ENCODE measurements at places on chromosomes 6 and 20.

DNA sequence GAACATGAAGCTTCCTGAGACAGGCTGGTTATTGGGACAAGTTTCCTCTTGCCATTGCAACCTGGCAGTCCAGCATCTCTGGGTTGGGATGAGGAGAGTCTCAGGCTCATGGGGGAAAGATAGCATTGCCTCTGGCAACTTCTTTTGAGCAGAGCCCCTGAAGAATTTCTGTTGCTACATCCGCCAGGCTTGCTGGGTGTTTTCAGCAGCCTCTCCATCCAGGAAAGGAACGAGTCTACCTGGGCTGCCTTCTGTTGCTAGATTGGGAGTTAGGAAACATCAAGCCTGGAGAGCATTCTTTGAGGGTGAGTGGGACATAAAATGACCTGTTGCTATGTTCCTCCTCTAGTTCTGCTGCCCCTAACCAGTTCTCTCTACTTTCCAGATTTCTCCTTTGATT, 313.5 kb downstream of the RFPL4B start:
- no peak for DNase-seq

- DNase-seq, result peak; percentile 12
Measured at GRCh38 chr6:36593569-36594028, 563 bp upstream of the SRSF3 start.

DNA sequence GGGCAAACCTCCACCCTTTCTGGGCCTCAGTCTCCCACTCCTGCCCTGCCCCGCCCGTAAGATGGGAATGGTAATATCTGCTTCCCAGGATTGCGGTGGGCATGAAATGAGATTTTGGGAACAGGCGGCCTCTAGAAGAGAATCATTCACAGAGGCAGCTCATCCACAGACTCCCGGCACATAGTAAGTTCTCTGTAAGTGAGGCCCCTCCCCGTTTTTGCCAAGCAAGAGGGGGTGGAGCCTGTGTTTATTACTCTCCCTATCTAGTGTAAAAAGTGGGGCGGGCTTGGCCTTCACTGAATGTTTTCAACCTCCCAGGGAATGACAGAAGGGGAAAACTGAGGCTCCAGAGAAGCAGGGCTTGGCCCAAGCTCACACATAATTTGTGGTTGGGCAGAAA, 20.0 kb downstream of the SUN5 start:
- no peak for DNase-seq

DNA sequence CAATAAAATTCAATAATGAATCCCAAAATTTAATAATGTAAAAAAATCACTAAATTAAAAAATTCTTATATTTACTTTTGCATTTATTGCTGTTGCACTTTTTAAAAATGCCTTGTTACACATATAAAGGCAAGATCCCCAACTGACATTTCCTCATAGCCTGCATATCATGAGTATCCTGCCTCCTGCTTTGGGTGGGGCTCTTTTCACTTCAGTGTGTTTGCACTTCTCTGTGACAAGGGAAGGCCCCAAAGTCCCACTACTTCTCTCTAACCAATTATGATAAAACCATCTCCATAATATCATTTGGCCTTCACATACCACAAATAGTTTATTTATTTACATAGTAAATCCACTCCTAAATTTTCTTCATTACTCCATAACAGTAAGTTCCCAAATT, 446.1 kb upstream of the MARCKS start:
- DNase-seq, result no peak

- DNase-seq, result peak; percentile 66
Measured at GRCh38 chr20:44780226-44780625, 30.1 kb downstream of the RIMS4 start.

- DNase-seq, result no peak
Measured at GRCh38 chr20:20070871-20071726, 18.8 kb downstream of the CFAP61 start.

GRCh38 chr6:74447013-74447412, 751.0 kb downstream of the CD109 start:
- no peak for DNase-seq

DNA sequence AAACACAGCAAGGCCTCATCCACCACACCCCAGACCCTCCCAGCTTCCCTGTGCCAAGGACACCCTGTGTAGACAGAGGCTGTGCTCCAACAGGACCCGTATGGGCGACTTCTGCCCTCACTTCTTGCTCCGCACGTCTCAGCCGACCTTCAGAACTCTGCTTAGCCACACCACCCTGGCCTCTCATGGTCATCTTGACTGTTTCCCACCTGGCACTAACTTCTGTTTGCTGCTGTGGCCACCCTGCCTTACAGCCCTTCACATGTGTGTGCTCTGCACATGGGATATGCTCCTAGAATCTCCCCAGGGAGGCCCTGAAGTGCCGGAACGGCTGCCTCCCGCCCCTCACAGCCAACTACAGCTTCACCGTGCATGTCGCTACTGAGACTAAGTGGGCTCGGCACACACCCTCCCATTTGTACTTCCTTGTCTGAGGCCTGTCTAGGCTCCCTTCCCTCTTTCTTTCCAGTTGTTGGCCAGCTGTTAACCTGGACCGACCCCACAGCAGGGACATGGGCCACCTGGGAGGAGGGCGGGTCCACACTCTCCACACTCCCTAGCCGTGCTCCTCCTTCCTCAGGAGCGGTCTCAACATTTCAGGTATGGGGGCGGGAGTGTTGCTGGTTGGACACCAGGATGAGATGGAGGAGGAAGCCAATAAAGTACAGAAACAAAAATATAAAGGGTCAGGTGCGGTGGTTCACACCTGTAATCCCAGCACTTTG, 69.6 kb downstream of the PYGB start:
- DNase-seq, result no peak

DNA sequence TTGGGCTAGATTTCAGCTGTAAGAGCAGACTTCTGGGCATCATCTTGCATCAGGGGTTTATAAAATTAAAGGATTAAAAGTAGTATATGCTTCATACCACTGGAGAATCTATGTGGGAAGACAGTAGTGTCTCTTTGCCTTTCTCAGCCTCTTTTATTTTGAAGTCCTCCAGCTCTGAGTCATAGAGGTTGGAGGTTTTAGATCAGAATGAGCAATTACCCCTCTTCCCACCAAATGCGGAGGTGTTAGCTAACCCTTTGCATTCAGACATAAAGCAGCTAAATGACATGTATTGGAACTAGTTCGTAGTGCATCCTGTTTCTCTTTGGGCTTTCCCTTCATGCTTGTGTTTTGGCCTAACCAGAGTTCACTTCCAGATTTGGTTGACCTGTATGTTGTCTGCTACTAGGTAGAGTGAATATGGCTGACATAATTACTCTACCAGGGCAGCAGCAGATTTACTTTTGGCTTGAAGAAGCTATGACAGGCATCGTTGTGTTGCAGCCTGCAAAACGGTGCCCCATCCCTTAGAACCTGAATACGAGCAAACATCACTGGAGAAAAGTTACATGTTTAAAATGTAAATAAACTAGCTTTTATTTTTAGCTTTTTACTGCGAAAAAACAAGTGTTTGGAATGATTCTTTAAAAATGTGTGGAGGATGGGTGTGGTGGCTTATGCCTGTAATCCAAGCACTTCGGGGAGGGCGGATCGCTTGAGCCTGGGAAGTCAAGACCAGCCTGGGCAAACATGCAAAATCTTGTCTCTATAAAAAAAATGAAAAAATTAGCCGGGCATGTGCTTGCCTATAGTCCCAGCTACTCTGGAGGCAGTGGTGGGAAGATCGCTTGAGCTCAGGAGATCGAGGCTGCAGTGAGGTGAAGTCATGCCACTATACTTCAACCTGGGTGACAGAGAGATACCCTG, 82.2 kb downstream of the MYO6 start:
- no peak for DNase-seq

GRCh38 chr6:21900730-21901129, 307.2 kb downstream of the SOX4 start:
- no peak for DNase-seq

DNA sequence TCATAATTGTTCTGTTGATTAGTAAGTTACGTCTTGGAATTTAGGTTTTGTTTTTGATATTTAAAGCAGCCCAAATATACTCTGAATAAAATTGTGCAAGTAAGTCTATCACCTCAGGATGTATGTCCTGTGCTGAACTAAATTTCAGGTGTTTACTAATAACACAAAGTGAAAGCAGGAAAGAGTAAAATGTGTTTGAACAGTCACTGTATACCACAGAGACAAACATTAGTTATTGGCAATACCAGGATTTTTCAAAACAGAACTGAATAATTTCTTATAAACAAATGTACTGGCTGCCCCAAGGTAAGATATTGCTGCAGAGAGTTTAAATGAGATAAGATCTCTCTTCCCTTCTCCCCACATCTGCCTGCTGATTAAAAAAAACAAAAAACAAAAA, 404.7 kb upstream of the RUNX2 start:
- no peak for DNase-seq

- no peak for DNase-seq
Measured at GRCh38 chr20:61445138-61445537, 193.1 kb downstream of the CDH4 start.

- DNase-seq, result no peak
Measured at GRCh38 chr6:105909106-105909505, 177.0 kb upstream of the PRDM1 start.

- no peak for DNase-seq
Measured at GRCh38 chr20:45114465-45115385, at the start of gene WFDC5. Gene WFDC5 (minus strand): TSS chr20:45115174. CDS start chr20:45115083, 91 bp downstream.

DNA sequence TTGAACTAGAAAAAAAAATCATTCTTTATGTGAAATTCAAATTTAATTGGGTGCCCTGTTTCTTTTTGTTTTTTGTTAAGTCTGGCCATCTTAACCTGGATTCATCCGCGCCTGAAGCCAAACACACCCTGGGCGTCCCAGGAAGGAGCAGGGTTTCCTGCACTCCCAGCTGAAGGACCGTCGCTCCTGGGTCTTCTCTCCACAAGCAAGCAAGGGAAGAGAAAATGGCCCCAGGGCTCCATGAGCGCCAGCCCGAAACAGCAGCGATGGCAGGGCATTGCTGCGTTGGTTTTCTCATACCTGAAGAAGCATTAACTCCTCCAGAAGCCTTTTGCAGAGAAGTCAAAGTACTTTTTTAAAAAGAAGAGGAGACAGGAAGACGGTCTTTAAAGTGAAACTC, 105.4 kb upstream of the AFDN start:
- no peak for DNase-seq

GRCh38 chr6:16749516-16750485, 11.5 kb downstream of the ATXN1 start:
- no peak for DNase-seq

GRCh38 chr6:33584700-33585402, 4.8 kb upstream of the BAK1 start:
- DNase-seq, result no peak

- no peak for DNase-seq
Measured at GRCh38 chr6:105080279-105080678, 99.5 kb downstream of the POPDC3 start.

GRCh38 chr6:112986321-112986720, 639.2 kb downstream of the RFPL4B start:
- DNase-seq, result no peak

DNA sequence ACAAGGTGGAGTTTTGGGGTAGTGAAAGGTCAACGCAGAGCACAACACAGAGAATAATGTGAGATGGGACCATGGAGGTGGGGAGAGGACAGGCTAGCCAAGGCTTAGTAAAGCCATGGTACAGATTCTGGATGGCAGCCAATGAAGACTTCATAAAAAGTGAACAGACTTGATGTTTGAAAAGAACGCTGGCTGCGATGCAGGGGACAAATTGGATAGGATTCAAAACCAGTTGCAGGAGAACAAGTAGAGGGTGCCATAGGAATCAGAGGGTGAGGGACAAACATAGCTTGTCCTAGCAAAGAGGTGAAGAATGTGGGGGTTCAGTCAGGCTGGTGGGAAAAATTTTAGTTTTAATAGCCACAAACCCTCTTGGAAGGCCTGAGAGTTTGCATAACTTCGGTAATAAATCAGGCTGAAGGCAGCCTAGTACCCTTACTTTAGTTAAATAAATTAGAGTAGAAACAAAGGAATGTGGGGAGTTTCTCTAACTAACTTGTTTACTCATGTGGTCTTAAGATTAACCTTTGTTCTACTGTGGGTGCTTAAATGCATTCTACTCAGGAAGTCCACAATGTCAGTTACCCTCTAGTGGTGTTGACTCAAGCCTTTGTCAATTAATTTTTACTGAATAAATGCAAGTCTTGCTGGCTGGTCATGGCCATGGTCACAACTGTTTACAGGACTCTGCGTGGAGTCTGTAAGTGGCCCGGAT, 216.4 kb downstream of the C6orf118 start:
- no peak for DNase-seq

- no peak for DNase-seq
Measured at GRCh38 chr20:63280929-63281545, 8.4 kb downstream of the ARFGAP1 start.

GRCh38 chr6:149441740-149442139, 41.7 kb downstream of the SUMO4 start:
- DNase-seq, result no peak

DNA sequence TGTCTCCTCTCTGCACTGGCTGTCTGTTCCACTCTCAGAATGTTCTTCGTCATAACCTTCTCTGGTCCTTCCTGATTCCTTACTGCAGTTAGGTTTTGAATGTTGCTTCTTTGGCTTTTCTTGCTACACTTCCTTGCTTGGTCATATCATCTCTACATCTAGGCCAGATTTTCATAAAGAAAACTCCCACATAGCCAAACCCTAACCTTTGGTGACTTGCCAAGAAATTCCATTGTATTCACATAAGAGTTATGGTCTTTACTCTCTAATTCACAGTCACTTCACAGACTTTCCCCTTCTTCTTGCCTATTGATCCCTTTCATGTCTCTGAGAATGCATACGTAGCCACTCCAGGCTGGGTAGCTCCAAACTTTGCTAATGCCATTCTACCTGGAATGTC, 41.9 kb upstream of the SIM1 start:
- DNase-seq, result no peak

DNA sequence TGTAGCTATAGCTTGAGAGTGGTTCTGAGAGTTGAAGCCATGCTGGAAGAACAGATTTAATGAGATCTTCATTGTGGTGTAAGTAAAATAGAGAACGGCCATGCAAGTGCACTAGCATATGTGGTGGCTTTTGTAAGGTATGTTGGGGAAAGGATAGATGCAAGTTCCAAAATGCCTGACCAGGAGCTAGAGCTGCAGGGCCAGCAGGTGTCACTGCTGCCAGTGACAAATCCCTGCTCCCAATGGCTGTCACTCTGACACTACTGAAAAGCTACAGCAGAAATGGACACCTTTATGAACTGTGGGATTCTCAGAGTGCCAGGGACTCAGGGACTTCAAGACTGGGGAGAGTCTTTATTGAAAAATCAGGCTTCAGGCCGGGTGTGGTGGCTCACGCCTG, 23.1 kb upstream of the VIP start:
- no peak for DNase-seq

- DNase-seq, result no peak
Measured at GRCh38 chr20:50194831-50195523, 4.3 kb downstream of the CEBPB start.

- no peak for DNase-seq
Measured at GRCh38 chr6:130026859-130027258, 8.5 kb downstream of the L3MBTL3 start.

- no peak for DNase-seq
Measured at GRCh38 chr6:14037402-14038277, 79.9 kb upstream of the CD83 start.

GRCh38 chr20:39885975-39886649, 802.9 kb downstream of the MAFB start:
- no peak for DNase-seq

GRCh38 chr6:75748743-75749538, at the start of gene MYO6:
Gene MYO6 (plus strand): TSS chr6:75749239. CDS start chr6:75817548, 68,309 bp downstream.
- peak; percentile 73 for DNase-seq
